ENCODE measurements at places on chromosomes 16 and 17. TPM values are rescaled to one million over a fixed set of nuclear protein-coding genes. Genes with fewer than 3 reads are reported as not detected.

Gene UMOD
- total RNA-seq, result not detected

Gene FOXJ1
- not detected for total RNA-seq

Gene CCL16
- under 0.01 TPM for total RNA-seq

Gene PIP4K2B
- total RNA-seq, result 23.1 TPM

Gene MYH8
- not detected for total RNA-seq

Gene MYADML2
- not detected for total RNA-seq

Gene LHX1
- not detected for total RNA-seq

Gene TMEM204
- 89.6 TPM for total RNA-seq

Gene CYGB
- total RNA-seq, result 2.0 TPM

Gene RGS11
- 0.20 TPM for total RNA-seq

Gene AOC3
- total RNA-seq, result 0.20 TPM

Gene STAT5B
- total RNA-seq, result 22.2 TPM

Gene NOS2
- total RNA-seq, result 0.22 TPM

Gene CCNF
- total RNA-seq, result 15.0 TPM

Gene TPSG1
- not detected for total RNA-seq

Gene ZP2
- 0.22 TPM for total RNA-seq

Gene DNAAF1
- under 0.01 TPM for total RNA-seq

Gene FGF11
- total RNA-seq, result 0.20 TPM

Gene JPH3
- total RNA-seq, result 0.65 TPM

Gene OTOP3
- total RNA-seq, result not detected

Gene SGSH
- 9.2 TPM for total RNA-seq

Gene XAF1
- total RNA-seq, result 2.6 TPM

Gene CNGB1
- total RNA-seq, result not detected

Gene VAT1
- total RNA-seq, result 161 TPM

Gene VPS9D1
- total RNA-seq, result 4.4 TPM

Gene SLC16A13
- 1.3 TPM for total RNA-seq

Gene RNF112
- total RNA-seq, result 0.20 TPM

Gene KRTAP2-2
- total RNA-seq, result not detected

Gene HSF4
- total RNA-seq, result 2.0 TPM

Gene ZNF629
- total RNA-seq, result 5.2 TPM

Gene SLC52A1
- under 0.01 TPM for total RNA-seq

Gene MT1E
- total RNA-seq, result 176 TPM

Data from lung microvascular endothelial cell (primary cell).